ENCODE measurements at places on chromosomes 3 and 15.

- no peak for DNase-seq
Measured at GRCh38 chr3:15899388-15899787, 101.6 kb upstream of the ANKRD28 start.

DNA sequence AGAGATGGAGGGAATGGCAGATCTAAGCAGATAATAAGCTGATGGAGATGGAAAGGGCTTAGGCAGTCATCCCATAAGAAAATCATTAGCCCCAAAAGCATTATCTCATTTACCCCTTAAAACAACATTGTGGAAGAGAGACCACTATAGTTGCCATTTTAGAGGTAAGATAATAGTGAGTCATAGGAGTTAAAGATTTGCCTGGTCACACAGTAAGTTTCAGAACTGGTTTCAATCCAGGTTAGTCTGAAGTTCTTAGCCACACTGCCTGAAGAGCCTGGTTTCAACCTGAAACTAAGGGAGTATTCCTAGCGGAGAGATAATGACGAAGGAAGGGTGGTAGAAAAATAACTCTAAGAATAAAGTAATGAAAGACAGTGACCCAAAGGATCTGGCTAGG is 13.0 kb upstream of the UBR1 start:
- DNase-seq, result no peak

DNA sequence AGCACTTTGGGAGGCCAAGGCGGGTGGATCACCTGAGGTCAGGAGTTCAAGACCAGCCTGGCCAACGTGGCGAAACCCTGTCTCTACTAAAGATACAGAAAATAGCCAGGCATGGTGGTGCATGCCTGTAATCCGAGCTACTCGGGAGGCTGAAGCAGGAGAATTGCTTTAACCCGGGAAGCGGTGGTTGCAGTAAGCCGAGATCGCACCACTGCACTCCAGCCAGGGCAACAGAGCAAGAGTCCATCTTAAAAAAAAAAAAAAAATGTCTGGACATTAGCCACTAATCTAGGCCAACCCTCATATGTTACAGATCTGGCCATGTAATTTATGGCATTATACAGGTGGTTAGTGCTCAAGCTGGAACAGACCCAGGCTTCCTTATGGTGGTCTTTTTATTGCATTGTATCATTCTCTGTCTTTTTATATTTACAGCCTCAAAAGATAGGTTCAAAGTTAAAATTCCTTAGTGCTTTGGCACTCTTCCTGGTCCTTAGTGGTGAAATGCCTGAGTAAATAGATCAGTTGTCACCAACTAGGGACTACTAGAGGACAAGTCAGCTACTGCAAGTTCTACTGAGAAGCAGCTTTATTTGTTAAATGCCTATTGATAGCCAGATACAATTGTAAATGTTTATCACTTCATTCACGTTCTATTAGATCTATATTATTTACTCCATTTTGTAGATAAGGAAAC is 16.0 kb downstream of the STARD9 start:
- DNase-seq, result no peak

DNA sequence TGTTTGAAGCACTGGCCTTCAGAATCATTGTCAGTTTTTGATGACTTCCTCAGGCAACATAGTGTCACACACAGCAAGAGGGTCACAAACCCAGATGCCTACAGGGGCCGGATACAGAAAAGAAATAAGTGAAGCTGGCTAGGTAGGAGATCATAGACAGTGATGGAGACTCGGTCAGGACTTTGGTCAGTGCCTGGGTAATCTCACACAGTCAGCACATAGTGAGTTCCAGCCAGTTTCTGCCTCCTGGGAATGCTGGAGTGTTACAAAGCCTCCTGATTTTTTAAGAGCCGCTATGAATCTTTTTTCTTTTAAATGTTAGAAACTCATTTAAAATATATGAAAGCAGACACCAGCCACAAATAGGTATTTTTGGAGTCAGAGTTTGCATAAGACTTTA is 399.1 kb downstream of the IL5RA start:
- DNase-seq, result no peak

DNA sequence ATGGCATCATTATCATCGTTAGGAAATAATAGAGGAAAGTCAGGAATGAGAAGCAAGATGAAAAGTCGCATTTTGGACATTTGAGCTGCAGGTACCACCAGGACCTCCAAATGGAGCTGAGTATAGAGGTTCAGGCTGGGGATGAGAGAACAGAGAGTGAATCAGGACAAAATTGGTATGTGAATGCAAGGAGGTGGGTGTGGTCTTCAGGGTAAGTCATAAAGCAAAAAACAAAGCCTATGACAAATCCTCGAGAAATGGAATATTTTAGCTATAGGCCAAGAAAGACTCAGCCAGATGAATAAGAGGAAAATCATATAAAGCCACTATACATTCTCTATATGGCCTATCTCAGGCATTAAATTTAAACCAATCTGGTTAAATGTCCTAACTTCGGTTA is 841.3 kb downstream of the ROBO1 start:
- DNase-seq, result no peak

GRCh38 chr15:75647370-75648155 is at the start of gene SNX33:
TSS of gene SNX33 (plus strand) at chr15:75647912. CDS start at chr15:75649103, 1,191 bp downstream.
- peak; percentile 3 for DNase-seq

DNA sequence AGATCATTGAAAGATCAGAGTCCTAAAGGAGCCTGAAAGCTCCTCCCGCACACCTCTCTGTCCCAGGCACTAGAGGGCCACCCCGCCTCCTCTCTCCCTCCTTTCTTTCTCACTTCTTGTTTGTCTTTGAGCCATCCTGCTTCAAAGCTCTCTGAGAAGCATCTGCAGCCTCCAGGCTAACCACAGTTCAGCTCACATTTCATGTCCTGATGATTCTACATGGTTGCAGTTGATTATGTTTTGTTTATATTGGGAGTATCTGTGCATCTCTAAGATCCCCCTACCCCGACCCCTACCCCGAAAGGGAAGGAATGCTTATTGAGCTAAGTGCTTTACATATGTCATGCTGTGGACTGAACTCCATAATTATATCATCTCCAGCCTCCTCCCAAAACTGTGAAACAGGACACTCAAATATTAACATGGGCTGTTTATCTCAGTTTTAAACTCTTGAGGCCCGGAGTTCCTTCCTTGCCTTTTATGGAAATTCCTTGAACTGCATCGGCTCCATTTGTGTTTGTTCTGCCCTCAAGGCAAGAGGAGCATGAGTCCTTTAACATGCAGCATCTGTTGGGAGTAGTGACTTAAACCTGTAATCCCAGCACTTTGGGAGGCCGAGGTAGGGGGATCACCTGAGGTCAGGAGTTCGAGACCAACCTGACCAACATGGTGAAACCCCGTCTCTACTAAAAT is 30.9 kb downstream of the MGLL start:
- peak; percentile 27 for DNase-seq

DNA sequence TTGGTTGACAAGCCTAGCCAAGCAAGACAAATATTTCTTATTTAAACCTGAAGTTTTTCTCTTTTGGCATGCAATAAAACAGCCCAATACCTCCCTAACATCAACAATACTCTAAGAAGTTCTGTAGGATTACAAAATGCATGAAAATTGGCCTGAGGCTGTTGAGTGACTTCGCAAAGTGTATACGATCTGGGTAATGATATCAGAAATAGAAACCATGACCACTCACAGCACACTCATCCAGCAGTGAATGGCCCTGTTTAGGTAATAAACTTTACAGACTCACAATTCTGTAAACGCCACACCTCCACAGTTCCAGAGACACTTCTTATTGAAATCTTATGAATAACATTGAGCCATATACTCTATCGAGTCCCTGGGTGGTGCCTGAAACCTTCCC is 83.0 kb upstream of the NAALADL2 start:
- DNase-seq, result no peak

- no peak for DNase-seq
Measured at GRCh38 chr15:54660356-54660755, 536.4 kb downstream of the RSL24D1 start.

- DNase-seq, result no peak
Measured at GRCh38 chr3:17302774-17303173, 418.0 kb downstream of the PLCL2 start.

GRCh38 chr15:62497356-62497755 is 332.3 kb upstream of the C2CD4B start:
- DNase-seq, result no peak

GRCh38 chr3:30733209-30733608 is 126.8 kb downstream of the TGFBR2 start:
- DNase-seq, result no peak

DNA sequence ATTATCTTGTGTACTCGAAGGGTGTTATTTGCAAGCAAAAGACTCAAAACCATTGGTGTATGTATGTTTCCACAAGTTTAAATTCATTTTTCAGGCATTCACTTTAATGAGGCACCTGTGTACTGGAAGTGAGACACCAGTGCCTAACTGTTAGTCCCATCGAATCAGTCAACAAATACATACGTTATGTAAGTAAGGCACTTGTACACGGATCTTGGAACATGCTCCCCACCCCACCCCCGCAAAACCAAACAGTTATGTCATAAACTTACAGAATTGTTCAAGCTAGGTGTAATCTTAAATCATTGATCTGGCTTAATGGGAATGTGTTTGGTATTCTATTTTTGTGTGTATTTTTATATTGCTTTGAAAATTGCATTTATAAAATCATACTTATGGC is 17.1 kb downstream of the LRRC28 start:
- DNase-seq, result no peak

DNA sequence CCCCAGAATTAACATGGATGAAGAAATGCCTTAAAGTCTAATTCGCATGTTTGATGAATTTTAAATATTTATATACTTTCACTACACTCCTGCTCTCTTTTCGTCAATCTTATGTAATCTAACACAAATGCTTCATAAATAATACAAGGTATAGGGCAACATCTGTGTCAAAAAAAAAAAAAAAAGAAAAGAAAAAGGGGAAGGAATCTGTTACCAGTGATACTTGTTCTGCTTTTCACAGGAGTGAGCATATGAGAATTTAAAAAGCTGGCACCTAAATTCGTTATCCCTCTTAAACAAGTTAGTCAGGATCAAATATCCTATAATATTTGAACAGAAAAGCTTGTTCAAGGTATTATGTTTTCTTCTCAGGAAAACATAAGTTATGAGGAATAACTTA is 243.8 kb downstream of the KCNH8 start:
- DNase-seq, result no peak

- no peak for DNase-seq
Measured at GRCh38 chr3:12197475-12197874, 38.8 kb upstream of the TIMP4 start.

DNA sequence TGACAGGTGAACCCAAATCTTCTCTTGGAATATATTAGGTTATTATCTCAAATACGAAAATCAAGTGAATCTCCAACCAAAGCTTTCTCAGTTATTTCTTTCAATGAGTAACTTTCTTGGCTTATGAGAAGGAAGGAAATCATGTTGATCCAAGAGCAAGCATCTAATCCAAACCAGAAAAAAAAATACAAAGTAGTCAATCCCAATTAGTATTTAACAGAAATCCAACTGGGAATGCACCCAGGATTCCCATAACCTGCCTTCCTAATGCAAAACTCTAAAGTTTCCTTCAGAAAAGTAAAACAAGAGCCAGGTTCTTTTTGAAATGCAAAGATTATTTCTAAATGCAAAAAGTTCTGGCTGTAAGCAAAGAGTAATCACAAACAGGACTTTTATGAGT is 289.3 kb downstream of the SHOX2 start:
- no peak for DNase-seq

GRCh38 chr3:133742351-133743091 is 3.7 kb upstream of the TF start:
- DNase-seq, result no peak

- no peak for DNase-seq
Measured at GRCh38 chr3:126468028-126468891, 7.4 kb downstream of the ZXDC start.

- DNase-seq, result no peak
Measured at GRCh38 chr15:75836959-75837334, 6.3 kb upstream of the UBE2Q2 start.

- no peak for DNase-seq
Measured at GRCh38 chr3:45987368-45988291, 8.0 kb downstream of the FYCO1 start.

DNA sequence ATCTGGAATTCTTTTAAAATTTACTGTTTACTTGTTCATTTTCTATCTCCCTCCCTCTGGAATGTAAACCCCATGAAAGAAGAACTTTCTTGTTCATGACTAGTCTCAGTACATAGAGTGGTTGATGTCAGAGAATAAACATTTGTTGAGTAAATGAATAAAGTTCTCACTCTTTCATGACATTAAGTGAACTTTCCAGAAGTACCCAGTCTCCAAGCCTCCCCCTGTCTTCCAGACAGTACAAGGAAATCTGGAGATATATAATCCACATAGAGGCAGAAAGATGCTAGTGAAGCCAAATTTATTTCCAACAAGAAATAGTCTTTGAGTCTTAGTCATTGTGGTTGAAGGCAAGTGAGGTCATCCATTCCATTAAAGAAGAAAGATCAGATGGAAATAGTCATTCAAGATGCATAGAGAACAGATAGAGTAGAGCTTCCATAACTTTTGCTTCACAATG is 71.5 kb upstream of the GALNT15 start:
- DNase-seq, result no peak

GRCh38 chr3:54257125-54257720 is 134.9 kb downstream of the CACNA2D3 start:
- no peak for DNase-seq

DNA sequence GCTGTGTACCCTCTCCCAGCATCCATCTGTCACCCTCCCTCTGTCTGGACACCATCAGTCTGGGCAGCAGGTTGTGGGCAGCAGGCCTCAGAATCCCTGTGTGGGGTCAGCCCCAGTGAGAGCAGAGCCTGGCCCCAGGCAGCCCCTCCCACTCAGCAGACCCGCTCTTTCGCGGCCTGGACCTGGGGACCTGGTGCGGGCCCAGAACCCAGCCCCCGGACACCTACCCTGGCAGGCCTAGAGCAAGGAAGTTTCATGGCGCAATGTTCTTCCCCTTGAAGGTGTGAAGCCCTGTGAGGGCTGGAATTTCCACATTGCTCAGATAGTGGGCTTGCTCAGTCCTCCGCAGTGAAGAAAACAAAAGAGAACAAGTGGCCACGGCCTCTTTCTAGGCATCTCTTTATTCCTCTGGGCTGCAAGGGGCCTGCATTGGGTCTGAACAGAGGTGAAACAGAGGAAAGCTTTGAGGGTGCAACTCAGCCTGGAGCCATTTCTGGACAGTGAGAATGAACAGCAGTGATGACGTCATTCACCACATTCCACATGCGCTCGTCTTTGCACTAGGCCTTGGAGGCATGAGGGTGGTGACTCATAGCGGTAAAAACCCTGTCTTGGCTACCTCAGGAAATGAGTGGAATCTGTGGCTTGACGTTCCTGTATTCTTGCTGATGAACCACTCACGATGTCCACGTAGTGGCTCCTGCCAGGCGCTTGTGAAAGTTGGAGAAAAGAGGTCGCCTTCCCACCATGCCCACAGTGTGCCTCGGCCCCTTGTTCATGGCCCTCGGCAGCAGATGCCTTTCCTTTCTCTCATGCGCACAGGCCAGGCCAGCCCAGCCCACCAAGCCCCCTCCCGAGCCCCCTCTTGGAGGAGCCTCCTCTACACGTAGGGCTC is 66.1 kb downstream of the SLC30A4 start:
- no peak for DNase-seq

- DNase-seq, result no peak
Measured at GRCh38 chr3:7188551-7188950, 327.6 kb downstream of the GRM7 start.

GRCh38 chr3:190252080-190252479 is 70.2 kb downstream of the CLDN1 start:
- no peak for DNase-seq

- no peak for DNase-seq
Measured at GRCh38 chr15:70478251-70478990, 284.9 kb downstream of the UACA start.

Measured in NCI-H1105 treated with DMSO at 0.1 percent for 48 hours (cell line).